ENCODE measurements at places on chromosomes 5 and 9.

- peak; percentile 66 for DNase-seq
Measured at GRCh38 chr5:172707285-172708182, 63.5 kb downstream of the DUSP1 start.

GRCh38 chr5:153572411-153573145 lies 82.1 kb downstream of the GRIA1 start:
- DNase-seq = no peak

DNA sequence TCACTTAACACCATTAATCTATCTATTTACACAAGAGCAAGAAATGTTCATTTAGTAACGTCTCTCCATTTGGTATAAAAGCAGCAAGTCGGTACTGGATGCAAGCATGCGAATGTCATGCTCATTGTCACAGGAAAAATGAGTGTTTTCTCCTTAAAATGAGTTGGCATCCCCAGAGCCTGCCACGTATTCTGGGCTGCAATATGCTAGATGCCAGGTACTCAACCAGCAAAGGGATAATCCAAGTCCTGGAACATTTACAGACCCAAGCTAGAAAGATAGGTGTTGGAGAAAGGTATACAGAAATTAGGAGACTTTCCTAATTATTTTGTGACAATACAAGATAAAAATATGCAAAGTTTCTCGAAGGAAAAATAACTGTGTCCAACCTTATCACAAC lies 217.5 kb downstream of the EBF1 start:
- DNase-seq = no peak

GRCh38 chr5:100546001-100546400 lies 10.8 kb downstream of the FAM174A start:
- DNase-seq = no peak

GRCh38 chr9:14352503-14352902 lies 38.6 kb upstream of the NFIB start:
- no peak for DNase-seq

DNA sequence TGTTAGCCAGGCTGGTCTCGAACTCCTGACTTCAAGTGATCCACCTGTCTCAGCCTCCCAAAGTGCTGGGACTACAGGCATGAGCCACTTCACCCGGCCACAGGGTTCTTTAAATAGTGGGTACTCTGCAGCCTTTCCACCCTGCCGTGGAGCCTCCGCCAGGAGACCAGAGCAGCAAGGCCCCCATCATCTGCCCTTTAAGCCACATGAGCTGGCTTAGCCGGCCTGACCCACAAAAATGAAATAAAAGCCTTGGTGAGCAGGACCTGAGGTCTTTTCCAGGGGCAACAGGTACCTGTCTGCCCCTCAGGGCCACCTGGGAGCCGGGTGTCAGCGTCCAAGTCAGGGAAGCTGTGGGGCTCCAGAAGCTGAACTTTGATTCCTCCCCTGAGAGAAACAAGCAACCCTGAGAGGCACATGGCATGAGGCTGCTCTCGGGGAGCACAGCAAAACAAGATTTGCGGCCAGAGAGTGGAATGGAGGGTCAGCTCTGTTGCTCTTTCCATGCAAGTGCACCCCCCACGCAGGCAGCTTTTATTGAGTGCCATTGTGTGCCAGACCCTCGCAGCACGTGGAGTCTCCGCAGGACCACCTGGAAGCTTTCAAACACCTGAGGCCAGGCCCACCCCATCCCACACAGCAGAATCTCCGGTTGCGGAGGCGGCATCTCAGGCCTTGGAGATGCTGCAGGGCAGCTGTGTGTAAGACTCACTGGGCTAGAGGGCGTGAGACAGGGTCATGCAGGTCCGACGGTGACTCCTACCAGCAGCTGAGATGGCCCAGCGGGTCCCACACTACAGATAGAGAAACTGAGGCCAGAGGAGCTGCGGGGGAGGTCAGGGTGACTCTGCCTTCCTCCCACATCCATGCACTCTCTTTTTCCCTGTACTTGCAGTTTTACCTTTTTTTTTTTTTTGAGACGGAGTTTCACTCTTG lies 4.8 kb upstream of the WNK2 start:
- DNase-seq = no peak

DNA sequence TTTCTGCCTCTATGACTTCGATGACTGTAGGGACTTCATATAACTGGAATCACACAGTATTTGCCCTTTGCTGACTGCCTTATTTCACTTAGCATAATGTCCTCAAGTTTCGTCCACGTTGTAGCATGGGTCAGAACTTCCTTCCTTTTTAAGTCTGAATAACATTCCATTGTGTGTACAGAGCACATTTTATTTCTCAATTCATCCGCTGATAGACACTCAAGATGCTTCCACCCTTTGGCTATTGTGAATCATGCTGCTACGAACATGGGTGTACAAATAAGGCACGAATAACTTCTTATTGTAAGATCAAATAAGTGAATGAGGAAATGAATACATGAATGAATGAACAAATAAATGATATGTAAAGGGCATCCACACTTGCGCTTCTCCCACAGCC lies 13.0 kb downstream of the BARX1 start:
- DNase-seq = no peak

- no peak for DNase-seq
Measured at GRCh38 chr5:163424836-163425235, 12.6 kb upstream of the CCNG1 start.

GRCh38 chr9:136203408-136204144 lies 1.4 kb downstream of the LHX3 start:
- DNase-seq = no peak

- no peak for DNase-seq
Measured at GRCh38 chr9:135219676-135220600, 132.5 kb downstream of the OLFM1 start.

GRCh38 chr5:136906545-136906944 lies 541.2 kb upstream of the TRPC7 start:
- peak; percentile 6 for DNase-seq

GRCh38 chr5:93580927-93581445 lies at the start of gene NR2F1-AS1:
NR2F1-AS1 (minus strand) TSS chr5:93581219.
- DNase-seq = no peak

DNA sequence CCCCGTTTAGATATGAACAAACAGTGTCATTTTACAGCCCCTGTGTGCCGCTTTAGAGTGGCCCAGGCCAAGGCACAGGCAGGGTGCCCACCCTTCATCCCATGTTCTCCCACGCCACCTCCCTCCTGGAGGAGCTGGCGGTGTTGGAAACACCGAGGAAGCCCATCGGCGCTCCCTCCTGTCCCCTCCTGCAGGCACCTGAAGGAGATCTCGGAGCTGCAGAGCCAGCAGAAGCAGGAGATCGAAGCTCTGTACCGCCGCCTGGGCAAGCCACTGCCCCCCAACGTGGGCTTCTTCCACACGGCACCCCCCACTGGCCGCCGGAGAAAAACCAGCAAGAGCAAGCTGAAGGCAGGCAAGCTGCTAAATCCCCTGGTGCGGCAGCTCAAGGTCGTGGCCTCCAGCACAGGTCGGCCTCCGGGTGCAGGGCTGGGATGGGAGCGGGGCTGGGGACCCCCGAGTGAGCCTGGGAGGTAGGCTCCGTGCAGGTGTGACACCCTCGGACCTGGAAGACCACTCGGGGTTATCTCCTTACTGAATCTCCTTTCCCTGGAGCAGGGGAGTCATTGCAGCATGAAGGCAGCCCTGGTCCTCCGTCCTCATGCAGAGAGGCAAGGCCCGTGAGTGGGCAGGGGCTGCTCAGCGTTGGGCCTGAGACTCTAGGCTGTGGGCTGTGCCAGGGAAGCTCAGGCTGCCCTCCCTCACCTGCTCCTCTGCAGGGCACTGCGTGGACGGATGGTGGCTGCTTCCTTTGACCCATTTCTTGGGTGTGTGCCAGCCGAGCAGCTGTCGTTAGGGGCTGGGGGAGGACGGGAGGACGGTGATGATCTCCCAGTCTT lies 113.9 kb downstream of the WNK2 start:
- no peak for DNase-seq

DNA sequence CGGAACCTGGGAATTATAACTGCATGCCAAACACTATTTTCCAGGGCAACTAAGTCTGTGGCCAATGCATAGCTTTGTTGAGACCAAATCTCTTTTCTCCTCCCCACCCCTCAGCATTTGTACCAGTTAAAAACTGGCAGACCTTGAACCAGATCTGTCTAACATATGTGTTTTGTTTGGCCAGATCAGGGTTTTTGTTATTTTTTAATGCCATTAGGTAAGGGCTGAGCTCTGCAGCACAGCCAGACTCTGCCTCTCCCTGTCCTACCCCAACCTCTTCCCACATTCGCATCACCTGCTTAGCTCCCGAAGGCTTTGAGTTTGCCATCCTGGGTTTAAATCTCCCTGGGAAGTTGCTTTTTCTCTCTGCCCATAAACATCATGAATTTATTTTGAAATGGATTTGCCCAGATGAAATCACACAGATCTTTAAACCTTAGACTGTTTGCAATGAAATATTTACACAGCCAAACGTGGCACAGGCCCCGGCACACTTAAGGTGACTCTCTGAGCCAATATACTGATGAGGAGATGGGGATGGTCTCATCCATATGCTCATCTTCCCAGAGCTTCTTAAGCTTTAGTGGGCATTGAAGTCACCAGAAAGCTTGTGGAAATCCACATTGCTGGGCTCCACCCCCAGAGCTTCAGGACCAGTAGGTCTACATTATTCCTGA lies 54.0 kb upstream of the ALDH1B1 start:
- DNase-seq = no peak

DNA sequence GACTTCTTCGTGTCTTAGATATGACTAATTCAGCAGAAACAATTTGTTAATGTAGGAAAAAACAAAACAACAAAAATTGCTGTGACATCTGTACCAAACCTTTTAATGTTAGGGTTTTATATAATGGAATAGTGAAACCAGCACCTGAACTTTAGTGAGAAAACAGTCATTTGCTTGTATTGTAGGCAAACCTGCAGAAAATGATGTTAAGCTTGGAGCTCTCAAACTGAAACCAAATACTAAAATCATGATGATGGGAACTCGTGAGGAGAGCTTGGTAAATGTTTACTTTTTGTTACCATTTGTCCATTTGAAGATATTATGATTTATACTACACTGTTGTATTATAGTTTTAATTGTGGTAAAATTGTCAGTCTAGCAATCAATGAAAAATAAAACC lies 6.6 kb downstream of the UBLCP1 start:
- DNase-seq = no peak

- DNase-seq = no peak
Measured at GRCh38 chr5:115524199-115524847, 20.3 kb downstream of the FEM1C start.

GRCh38 chr5:1497242-1497777 lies 26.4 kb downstream of the LPCAT1 start:
- no peak for DNase-seq

- DNase-seq = no peak
Measured at GRCh38 chr5:158115468-158115867, 256.5 kb upstream of the CLINT1 start.

DNA sequence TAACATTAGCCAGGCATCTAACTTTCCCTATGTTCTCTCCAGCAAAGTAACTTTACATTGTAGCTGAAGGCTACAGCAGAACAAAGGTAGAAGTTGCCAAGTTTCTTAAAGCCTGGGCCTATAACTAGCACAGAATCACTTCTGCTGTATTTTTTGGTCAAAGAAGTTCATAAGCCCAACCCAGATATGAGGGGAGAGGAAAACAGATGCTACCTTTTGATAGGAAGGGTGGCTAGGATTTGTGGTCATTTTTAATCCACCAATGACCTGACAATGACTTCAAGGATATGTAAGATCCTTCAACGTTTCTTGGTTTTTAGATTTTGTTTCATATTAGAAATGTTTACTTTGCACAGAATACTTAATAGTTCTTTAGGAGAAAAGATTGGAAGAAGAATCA lies 64.2 kb upstream of the RANBP3L start:
- DNase-seq = no peak

- no peak for DNase-seq
Measured at GRCh38 chr5:169527863-169528262, 55.7 kb upstream of the SPDL1 start.

GRCh38 chr5:39264528-39264927 lies 45.2 kb upstream of the FYB1 start:
- no peak for DNase-seq

- DNase-seq = no peak
Measured at GRCh38 chr9:113148781-113149510, 1.9 kb upstream of the SLC31A2 start.

DNA sequence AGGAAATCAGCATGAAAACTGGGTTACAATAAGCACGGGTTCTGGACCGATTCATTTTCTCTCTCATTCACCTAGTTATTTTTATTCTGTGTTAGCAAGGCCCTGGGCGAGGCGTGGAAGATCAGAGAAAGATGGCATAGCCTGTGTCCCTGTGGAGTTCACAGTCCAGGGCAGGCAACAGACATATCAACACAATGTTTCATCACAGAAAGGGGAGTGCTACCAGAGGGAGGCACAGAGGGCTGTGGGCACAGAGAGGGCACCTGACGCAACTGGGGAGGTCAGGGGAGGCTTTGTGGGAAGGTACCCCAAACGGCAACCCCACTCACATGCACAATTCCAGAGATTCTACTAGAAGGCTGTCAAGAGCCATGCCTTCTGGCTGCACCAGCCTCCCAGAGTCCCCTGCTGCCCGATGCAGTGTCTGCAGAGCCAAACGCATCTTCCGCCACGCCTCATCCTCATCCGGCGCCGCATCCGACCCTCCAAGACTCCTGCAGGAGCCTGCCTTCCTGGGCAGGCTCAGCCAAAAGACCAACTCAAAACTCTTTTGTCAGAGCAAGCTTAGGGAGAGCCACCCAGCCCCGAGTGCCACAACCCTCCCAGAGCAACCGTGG lies 1.4 kb downstream of the FAM193B start:
- DNase-seq = peak; percentile 34

GRCh38 chr5:44099643-44100042 lies 289.6 kb downstream of the FGF10 start:
- DNase-seq = no peak

GRCh38 chr5:40846371-40846770 lies 5.2 kb downstream of the CARD6 start:
- DNase-seq = no peak

DNA sequence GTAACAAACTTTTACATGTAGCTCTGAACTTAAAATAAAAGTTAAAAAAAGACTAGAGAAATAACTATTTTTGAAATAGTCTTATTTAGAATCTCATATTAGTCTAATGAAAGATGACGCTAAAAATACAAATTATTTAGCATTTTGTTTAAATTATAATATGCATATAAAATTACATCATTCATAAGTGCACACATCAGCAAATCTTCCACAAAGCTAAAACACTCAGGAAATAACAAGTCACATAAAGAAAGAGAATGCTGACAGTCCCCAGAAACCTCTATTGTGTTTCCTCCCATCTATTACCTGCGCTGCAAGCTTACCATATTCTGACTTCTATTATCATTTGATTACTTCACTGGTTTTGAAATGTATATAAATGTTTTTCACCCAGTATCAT lies 986.9 kb upstream of the SEMA6A start:
- DNase-seq = no peak

- DNase-seq = peak; percentile 2
Measured at GRCh38 chr9:134314039-134314949, 12.0 kb upstream of the RXRA start.

GRCh38 chr5:116681334-116682013 lies 106.9 kb upstream of the SEMA6A start:
- no peak for DNase-seq

GRCh38 chr5:127697894-127698600 lies 5.1 kb upstream of the CCDC192 start:
- no peak for DNase-seq

Data from nephron progenitor cell (in vitro differentiated cells).